ENCODE measurements at places on chromosomes 11 and 22. TPM values are rescaled to one million over a fixed set of nuclear protein-coding genes. Genes with fewer than 3 reads are reported as not detected.

DNA sequence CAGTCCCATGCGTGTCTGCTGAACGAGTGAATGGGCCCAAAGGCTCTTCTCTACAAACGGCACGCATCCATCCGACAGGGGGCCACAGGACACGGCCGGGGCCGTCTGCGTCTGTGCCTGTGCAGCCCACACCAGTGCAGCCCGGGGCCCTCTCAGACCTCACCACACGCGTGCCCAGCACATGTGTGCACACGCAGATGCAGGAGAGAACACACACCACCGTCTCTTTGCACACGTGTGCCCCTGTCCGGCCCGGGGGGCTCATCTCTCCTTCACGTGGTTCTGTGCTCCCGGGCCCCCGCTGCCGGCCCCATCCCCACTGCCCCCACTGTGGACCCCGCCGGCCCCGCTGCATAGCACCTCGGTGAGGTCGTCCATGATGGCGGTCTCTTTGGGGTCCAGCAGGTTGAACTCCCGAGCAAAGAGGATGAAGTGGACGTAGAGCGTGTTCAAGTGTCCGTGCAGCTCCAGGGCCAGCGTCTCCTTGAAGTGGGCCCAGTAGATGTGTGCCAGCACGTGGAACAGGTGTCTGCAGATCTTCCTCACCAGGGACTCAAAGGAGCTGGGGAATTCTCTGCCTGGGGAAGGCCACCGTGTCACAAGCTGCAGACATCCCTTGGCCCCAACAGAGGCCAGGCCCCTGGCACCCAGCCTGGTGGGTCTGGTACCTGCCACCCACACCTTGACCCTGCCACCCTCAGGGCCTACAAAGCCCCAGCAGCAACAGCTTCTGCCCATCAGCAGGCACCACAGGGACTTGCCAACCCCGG, 16.5 kb downstream of the MOB2 start:
- DNase-seq: no peak

DNA sequence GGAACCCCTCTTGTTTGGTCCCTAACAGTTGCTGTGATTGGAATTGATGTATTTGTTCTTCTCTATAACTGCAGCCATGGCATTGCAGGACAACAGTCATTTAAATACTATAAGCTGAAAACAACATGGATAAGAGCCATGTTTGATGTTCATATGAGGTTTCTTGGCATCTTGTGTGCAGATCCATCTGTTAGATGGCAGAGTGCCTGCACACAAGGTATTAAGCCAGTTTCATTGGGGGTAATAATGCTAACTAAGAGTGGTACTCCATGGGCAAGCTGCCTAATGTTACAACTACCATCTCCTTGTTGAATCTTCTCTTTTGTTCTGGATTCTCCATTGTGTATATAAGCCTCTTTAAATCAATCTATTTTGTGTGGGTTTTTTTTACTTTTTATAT, 206.0 kb upstream of the CHORDC1 start:
- no peak for DNase-seq

- DNase-seq: no peak
Observed at GRCh38 chr22:26127556-26127955, 41.7 kb upstream of the SEZ6L start.

GRCh38 chr11:35552616-35553015, 27.2 kb upstream of the PAMR1 start:
- no peak for DNase-seq

- DNase-seq: no peak
Observed at GRCh38 chr11:86954269-86955110, 705 bp downstream of the FZD4 start.

DNA sequence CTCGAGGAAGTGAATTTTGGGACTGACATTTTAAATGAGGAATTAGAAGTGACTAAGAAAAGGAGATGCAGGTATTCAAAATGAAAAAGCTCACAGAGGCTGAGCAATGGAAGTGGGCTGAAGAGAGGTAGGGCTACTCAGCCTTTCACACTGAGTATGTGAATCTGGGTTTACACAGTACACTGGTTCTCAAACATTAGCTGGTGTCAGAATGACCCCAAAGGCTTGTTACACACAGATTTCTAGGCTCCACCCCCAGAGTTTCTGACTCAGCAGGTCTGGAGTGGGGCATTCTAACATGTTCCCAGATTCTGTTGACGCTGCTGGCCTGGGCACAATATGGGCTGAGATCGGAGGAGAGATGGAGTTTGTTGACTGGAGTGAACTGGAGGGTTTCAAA, 32.8 kb downstream of the CADM1 start:
- no peak for DNase-seq

GRCh38 chr22:45402466-45402985, 10.9 kb downstream of the SMC1B start:
- no peak for DNase-seq

DNA sequence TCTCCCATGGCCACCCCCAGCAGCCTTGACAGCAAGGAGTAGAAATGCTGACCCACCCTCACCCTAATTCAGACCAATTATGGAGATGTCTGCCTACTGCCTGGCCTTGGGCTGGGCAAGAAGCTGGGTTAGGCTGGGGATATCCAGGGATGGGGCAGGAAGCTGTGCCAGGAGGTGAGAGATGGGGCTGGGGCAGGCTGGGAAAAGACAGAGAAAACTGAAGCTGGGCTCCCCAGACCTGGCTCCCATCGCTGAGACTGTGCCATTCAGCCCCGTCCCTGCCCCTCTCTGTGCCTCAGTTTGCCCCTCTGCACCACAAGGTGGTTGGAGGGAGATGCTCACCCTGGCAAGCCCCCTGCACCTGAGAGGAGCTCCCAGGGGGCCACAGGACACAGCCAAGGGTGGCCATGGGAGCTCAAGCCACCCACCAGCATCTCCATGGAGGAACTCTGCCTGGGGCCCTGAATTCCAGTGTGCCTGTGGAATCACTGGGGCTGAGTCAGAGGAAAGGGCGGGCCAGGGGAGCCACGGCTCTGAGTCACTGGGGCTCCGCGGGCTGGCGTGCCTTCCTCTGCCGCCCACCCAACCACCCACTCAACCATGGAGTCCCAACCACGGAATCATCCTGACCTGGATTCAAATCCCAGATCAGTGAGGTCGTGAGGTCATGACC, 6.0 kb upstream of the CARD10 start:
- DNase-seq: peak; percentile 67

PANX2 gene
- 0.43 TPM for total RNA-seq

DNA sequence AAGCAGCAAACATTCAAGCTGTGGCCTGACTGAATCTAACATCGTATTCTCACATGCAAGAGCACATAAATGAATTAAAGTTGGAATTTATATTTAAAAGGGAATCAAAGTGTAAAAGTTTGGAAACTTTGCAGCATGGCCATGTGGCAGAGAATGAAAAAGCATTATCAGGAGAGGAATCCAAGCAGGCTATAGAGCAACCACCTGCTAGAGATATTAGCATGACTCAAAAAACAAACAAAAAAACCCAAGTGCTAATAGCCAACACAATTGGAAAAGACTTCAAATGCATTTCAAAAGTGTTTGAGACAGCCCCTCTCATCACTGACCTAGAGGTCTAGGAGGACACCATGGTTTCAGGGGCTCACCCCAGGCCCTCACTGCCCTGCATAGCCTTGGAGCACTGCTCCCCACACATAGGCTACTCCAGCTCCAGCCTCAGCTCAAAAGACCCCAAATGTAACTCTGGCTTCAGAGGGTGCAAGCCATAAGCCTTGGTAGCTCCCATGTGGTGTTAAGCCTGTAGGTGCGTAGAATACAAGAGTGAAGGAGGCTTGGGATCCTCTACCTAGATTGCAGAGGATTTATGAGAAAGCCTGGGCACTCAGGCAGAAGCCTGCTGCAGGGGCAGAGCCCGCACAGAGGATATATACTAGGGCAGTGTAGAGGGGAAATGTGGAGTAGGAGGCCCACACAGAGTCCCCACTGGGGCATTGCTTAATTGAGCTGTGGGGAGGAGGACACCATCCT, 1.7 kb upstream of the KRTAP5-7 start:
- no peak for DNase-seq

DNA sequence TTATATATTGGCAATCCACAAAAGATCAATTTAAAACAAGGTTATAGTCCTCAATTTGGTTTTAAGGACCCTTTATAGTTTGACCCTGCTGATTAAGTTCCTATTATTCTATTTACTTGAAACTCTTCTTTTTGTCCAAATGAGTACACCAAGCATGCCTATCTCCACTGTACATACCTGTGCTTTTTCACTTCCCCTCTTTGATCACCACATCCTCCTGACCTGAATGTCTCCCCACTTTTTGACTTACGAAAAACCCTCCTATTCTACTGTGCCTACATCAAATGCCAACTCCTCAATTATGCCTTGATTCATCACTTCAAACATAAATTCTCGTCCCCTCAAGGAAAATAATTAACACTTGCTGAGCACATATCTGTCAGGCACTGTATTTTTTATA, 113.5 kb downstream of the SOX6 start:
- no peak for DNase-seq

DNA sequence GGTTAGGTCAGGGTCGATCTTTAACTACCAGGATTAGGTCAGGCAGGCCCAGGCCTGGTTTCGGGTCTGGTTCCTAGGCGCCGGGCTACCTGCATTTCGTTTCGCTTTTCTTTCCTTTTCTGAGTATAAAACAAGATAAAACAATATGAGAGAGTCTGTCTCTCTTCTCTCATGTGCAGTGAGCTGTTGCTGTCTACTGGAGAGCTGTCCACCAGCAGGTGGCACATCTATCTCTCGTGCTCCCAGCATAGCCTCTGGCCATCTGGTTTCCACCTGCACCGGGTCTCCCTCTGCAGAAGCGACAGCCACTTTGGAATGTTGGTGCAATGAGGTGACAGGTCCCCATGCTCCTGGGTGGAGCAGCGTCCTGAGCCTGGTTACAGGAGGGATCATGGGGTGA, 27.6 kb downstream of the RIBC2 start:
- peak; percentile 79 for DNase-seq

GRCh38 chr22:38867471-38868285, 4.3 kb downstream of the CBX6 start:
- no peak for DNase-seq

- no peak for DNase-seq
Observed at GRCh38 chr22:38215156-38216038, 13.6 kb downstream of the MAFF start.

CLCF1 gene
- total RNA-seq: 3.5 TPM

DNA sequence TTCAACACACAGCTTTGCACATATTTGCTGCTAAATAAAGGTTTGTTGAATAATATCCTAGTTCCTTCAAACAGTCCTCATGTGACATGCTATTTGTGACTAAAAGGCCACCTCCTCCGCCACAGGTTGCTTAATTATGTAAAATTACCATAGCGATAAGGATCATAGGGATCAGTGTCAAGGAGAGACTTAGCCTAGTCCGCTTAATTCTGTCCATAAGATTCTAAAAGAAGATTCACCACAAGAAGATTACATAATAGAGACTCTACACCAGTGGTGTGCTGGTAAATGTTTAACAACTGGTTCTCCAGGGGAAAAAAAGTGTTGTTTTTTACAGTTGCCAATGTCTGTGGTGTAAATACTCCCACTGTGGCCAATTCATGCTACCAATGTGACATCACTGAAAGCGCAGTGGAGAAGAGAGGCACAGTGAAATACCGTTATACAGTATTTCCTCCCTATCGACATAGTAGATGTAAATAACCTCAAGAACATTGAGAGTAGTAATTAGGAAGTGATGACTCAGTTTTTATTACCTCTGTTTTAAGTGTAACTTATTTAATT, 4.2 kb upstream of the CHRDL2 start:
- no peak for DNase-seq

- peak; percentile 58 for DNase-seq
Observed at GRCh38 chr11:100459811-100460210, 227.3 kb upstream of the ARHGAP42 start.

- DNase-seq: no peak
Observed at GRCh38 chr22:23123804-23124254, 18.0 kb downstream of the RSPH14 start.

OR56A1 gene
- total RNA-seq: under 0.01 TPM

DNA sequence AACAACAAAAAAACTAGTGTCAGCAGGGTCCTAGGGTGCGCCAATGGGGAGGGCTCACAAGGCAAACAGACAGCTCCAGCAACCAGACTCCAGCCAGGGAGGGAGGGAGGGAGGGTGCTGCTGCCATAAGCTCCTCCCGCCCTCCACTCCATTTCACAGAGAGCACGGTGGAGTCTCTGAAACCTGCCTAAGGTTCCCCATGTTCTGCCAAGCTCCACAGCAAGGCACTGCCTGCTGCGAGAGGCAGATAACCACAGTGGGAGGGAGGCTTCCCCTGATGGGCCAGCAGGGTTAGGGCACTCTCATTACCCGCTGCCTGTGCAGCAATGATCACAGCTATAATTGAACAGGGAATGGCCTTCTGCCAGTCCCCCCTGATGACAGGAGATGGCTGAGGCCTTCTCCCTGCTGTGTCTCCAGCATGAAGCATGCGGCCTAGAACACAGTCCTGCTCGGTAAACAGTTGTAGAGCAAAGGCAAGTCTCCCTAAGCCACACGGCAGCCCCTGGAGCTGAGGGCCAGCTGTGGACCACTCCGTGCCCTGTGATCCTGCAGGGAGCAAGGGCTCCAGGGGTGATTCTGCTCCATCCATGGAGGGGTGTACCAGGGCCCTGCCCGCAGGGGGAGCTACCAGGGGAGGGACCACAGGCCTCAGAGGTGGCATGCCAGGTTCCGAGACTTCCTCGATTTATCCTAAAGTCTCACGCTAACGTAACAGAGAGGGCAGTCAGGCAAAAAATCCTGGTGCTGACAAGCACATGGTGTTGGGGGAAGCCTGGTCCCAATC, 42.9 kb downstream of the PC start:
- DNase-seq: no peak

- no peak for DNase-seq
Observed at GRCh38 chr11:32990481-32990880, 25.2 kb upstream of the DEPDC7 start.

DNA sequence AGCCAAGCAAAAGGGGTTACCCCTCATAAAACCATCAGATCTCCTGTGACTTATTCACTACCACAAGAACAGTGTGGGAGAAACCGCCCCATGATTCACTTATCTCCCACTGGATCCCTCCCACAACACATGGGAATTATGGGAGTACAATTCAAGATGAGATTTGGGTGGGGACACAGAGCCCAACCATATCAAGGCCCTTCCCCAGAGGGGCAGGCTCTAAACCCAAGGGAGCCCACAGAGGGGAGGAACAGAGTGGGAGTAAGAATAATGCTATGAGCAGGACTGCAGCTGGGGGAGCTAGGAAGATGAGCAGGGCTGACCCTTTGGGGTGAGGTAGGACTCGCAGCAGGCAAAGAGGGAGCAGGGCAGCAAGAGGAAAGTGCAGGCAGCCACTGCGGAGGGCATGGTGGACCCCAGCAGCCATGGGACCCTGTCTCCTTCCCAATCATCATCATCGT, 59.3 kb downstream of the CD82 start:
- no peak for DNase-seq

OR5A1 gene
- total RNA-seq: not detected

OR5B21 gene
- total RNA-seq: not detected

MS4A6E gene
- total RNA-seq: not detected

DNA sequence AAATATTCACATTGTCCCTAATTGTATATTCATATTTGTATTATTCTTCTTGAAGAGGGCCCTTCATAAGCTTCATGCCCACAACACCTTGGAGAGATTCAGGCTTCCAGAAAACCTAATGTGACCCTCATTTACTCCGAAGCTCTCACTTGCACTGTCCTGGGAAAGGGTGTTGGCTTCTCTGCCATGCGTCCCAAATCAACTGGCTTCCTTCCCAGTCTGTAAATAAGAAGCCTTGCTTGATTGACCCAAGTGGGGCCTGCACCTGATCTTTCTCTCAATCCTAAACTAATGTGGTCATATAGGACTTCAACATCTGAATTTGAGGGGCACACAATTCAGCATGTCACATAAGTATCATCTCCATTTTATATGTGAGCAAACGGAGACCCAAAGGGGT, 40.5 kb upstream of the ZBTB16 start:
- no peak for DNase-seq

All from fibroblast of villous mesenchyme (primary cell).